Prostate gland (tissue), 2 donors: ENCODE measurements at places on chromosomes 3 and 15.

DNA sequence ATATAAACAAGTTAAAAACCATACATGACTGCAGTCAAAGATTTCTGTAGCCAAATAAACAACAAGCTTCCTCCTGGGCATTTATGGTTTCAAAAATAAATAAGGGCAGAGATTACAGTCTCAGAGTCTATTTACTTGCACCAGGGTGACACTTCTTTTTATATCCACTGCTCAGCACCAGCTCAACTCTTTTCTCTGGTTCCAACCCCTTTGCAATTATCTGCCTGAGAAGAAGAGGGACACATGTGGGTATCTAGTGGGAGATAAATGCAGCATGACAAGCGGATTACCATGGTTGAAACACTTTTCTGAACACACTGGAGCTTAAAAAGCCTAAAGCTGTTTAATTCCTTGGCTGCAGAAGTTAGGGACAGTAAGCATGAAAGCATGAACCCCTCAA is 311.5 kb downstream of the CNTN3 start:
- no peak for DNase-seq

GRCh38 chr15:28015855-28016254 is 83.3 kb downstream of the OCA2 start:
- DNase-seq: no peak

DNA sequence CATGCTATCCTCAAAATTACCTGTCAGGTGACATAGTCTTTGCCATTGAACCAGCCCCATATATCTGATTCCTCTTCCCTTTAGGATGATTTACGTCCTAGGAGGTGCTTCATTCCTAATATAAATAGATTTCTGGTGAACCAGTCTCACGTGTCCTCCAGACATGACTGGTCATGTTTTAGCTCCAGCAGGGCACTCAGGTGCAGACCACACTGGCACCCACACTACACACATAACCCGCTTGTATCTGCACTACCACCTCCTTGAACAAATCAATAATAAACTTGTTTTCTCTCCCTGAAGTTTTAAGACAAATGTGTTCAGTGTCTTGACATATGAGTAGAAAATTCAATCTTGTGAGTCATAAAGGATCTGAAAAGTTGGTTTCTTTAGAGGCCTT is 155.5 kb downstream of the GOLIM4 start:
- no peak for DNase-seq

DNA sequence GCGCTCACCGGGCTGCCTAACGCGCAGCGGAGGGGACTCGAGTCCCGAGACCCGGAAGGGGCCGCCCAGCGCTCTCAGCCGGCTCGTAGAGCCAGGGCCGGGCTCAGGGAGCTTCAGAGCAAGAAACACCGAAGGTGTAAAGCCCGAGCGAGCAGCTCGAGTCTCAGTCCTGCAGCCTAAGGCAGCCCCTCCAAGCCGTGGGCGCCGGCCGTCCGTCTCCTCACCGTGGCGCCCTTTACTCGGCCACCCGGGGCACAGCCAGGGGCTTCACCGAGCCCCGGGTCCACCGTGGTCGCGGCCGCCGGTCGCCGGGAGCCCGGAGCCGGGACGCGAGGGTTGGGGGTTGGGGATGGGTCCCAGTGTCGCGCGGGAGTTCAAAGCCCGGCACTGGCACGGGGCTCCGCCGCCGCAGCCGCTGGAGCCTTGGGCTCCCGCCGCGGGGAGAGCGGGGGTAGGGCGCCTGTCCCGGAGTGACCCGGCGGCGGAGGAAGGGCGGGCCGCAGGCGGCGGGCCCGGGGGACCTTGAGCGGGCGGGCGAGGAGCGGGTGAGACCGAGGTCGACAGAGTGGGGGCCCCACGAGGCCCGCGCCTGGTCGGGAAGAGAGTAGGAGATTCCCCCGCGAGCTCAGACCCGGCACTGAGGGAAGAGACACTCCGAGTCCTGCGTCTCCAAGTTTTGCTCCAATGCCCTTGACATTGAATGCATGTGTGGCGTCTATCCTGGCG is 26.9 kb upstream of the THRB start:
- DNase-seq: peak; percentile 36

DNA sequence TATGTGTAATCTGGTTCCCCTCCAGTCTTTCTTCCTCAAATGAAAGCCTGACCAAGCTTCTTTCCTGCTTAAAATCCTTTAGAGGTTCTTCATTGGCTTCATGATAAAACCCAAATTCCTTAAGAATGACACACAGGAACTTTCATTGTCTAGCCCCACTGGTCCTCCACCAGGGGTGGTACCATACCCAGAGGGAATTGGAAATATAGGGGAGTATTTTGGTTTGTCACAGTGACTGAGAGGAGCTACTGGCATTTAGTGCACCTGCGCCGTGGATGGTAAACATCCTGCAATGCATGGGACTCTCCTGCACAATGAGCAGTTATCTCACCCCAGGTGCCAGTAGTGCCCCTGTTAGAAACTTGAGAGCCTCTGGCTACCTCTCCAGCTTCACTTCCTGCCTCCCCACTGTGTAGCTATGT is 10.8 kb downstream of the ZWILCH start:
- DNase-seq: no peak

DNA sequence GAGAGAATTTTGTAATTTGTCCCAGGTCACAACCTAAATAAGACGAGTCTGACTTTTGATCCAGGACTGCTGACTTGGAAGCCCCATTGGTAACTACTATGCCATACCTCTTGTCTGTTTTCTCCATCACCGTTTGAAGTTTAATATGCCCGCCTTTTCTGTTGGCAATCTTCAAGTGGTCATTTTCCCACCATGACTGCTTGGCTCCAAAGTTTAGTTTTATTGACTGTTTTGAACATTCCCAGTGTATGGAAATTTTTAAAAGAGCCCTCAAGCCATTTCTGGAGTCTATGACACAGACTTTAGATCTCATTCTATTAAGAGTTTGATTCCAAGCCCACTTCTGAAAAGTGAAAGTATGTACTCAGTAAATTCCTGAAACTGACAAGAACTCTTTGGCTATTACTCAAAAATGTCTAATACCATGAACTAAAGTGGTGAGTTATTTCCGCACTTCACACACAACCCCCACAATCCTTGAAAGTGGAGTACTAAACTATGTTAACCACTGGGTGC is 136.7 kb upstream of the ADAMTS9 start:
- no peak for DNase-seq

GRCh38 chr3:55620351-55621025 is 133.4 kb upstream of the WNT5A start:
- peak; percentile 21 for DNase-seq

- DNase-seq: no peak
These were observed 34.6 kb downstream of the HSPBAP1 start for GRCh38 chr3:122758877-122759560.

- DNase-seq: no peak
These were observed 1.6 kb upstream of the NTRK3 start for GRCh38 chr15:88258093-88258641.

DNA sequence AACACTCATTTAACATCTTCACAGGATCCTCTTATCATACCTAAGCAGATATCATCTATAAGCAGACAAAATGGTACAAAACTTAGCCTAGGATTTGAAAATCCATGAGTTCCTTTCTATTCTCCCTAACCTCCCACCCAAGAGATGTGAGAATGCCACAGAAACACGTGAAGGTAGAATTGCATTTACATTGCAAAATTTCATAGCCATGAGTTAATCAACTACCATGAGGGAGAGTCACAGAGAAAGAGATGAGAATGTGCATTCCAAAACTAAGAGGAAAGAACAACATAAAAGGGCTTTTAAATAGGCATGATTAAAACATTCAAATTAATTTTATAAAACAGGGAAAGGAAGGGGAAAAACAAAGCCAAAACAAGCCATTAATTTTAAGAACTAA is 806.2 kb downstream of the NTRK3 start:
- DNase-seq: no peak

DNA sequence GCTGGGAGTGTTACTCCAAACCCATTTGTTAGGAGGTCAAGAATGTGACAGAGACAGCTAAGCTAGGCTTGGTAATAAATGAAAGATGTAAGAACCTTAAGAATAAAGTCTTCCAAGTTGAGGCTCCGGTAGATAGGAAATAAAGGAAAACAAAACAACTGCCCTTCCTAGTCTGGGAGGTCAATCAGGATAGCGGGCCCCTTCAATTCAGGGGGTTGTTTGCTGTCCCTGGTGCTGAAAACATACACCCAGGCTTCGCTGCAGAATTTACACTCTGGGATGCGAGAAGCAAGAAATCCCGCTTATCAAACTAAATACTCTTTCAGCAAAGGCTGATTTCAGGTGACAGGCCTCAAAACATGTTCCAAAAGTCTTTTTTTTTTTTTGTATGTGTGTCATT is 393.4 kb downstream of the NTRK3 start:
- no peak for DNase-seq

DNA sequence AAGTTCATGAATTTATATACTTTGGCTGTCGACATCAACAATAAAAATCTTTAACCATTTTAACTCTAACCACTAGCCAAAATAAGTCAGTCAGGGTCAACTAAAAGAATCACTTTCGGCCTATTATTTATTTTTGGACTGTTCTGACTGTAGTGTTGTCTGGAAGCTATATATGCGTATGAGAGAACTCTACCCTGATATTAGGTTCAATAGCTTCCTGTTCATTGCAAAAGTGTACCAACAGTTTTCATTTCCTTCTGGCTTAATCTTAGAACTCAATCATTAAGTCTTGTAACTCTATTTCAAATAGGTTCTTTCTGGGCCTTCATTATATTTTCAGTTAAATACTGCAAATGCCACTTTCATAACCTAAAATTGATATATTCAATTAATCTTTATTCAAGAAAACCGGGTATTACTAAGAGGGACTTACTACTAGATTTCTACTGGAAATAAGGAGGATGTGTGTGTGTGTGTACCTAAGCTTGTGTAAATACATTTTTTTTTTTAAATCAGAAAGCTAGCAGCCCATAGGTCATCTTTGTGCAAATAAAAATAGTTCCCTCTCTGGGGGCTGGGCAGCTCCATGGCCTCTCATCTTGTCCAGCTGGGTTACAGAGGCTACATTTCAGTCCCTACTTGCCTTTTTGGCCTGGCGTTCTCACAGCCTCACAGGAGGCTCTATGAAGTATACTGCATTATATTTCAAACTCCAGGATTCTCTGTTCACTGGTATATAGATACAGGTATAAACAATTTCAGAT is 5.8 kb downstream of the SERPINI2 start:
- DNase-seq: no peak

DNA sequence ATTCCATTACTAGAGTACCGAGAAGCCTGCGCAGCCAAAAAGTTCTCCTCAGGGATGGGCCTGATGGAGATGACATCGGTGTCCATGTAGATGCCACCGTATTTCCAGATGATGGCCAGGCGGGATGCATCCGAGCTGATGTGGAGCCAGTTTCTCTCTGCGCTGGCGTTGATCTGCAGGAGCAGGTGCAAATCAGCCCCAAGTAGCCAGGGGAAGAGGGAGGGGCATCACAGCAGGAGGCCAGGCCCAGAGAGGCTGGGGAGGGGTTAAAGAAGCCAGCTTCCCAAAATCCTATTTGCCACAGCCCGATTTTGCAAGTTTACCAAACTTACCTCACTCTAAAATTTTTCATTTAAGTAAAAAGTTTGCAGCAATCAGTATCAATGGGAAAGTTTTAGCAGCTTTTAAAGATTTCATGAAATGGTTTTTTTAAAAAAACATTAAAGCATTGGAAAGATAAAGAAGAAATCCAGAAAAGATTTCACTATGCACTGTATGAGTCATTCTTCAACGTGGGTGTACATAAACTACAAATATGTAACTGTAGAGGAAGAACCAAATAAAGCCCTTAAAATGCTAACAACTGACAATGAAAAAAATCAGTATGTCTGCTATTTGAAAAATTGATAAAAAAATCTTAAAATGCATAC is 7.4 kb downstream of the A4GNT start:
- no peak for DNase-seq

- DNase-seq: no peak
These were observed 45.1 kb downstream of the EDEM1 start for GRCh38 chr3:5232570-5232969.

- no peak for DNase-seq
These were observed 45.0 kb downstream of the PDHB start for GRCh38 chr3:58388550-58389091.

DNA sequence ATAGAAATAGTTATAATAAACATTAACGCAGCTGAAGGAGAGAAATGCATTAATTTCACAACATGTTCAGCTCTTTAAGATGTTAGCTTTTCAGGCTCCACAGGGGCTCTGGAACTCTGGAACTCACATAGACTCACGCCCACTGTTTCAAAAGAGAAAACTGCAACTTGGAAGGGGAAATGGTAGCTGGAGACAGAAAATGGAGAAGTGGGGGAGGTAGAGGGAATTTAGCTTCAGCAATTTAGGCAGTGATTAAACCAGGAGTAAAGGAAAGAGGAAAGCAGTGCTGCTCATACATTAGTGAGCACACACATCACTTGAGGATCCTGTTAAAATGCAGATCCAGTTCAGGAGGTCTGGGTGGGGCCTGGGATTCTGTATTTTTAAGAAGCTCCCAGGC is 274.8 kb upstream of the TRIM42 start:
- no peak for DNase-seq

GRCh38 chr3:175386630-175387029 is 527.5 kb downstream of the NAALADL2 start:
- no peak for DNase-seq

- no peak for DNase-seq
These were observed 62.4 kb downstream of the COL8A1 start for GRCh38 chr3:99700631-99701268.

- no peak for DNase-seq
These were observed 114.3 kb upstream of the UBE2E1 start for GRCh38 chr3:23691357-23691895.

DNA sequence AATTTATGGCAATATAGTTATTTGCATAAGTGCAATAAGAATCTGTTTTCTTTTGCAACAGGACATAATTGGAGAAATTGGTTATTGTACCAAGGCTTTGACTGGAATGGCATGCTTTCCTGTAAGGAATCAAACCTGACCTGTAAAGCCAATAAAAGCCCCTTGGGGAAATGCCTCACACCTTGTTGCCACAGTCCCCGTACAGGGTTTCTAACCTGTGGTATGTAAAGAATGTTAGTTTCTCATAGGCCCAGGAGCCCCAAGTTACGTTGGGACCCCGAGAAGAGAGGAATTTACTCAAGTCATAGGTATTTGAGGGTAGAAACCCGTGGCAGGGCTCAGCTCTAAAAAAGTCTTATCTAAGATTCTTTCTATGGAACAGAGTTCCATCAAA is 441.4 kb downstream of the IGSF11 start:
- DNase-seq: no peak

DNA sequence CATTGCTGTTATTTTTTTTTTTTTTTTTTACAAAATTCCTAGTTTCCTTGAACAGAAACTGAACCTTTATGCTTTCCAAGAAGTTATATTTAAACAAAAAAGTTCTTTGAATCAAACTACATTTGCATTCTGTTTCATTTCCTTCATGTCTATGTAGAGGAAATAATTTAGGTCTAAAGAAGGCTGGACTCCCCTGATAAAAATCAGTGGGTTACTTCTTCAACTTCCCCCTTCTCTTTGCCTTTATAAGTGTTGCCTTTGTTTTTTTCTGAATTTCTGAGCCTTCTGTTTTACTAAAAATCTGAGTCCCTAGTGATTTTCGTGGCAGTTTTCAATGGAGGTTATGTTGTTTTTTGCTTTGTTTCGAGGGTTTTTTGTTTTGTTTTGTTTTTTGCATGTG is 152.8 kb downstream of the CHDH start:
- DNase-seq: no peak
